Right renal pelvis (tissue), 4 donors: ENCODE measurements at places on chromosomes 2 and 18.

DNA sequence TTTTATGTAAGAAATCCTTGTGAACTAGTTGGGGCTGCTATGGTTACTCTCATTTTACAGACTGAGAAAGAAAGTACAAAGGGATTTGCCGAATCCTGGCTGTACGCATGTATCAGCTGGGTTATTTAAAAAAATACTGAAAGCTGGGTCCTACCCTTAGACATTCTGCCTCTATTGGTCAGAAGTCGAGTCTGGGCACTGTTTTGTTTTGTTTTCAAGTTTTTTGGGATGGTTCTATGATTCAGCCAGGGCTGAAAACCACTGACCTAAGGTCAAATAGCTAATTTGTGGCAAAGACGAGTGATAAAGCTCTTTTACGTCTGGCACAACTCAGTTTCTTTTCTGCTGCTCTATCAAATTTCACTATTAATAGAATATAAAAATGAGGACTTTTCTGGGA lies 5.9 kb upstream of the SLC8A1 start:
- no peak for DNase-seq

DNA sequence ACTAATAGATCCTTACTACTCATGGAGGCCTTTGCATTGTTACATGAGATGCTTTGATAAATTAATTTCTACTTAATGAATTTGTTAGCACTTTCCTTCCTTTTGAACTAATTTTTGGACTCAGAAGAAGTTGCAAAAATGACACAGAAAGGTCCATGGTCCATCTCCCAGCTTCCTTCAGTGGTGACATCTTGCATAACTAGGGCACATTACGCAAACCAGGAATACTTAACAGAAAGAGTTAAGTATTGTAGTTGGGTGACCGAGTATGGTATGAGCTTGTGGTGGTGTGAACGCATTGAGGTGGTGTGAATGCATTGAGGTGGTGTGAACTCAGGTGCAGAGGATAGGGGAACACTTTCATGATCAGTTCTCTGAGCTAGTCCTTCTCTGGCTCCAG lies 151.1 kb upstream of the TWIST2 start:
- DNase-seq: no peak

- DNase-seq: no peak
These were observed 3.6 kb upstream of the ARL4C start for GRCh38 chr2:234500394-234501006.

DNA sequence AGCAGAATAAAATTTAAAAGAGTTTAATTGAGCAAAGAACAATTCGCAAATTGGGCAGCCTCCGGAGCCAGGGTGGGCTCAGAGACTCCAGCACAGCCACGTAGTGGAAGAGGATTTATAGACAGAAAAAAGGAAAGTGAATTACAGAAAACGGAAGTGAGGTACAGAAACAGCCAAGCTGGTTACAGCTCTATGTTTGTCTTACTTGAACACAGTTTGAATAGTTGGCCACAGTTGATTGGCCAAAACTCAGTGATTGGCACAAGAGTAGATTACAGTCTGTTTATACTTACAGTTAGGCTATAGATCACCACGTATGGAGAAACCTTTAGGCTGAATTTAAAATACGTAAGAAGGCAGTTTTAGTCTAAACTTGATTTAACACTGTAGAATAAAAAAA lies 78.8 kb upstream of the NEDD4L start:
- DNase-seq: no peak

- DNase-seq: no peak
These were observed 10.9 kb downstream of the CIB4 start for GRCh38 chr2:26630235-26630634.

DNA sequence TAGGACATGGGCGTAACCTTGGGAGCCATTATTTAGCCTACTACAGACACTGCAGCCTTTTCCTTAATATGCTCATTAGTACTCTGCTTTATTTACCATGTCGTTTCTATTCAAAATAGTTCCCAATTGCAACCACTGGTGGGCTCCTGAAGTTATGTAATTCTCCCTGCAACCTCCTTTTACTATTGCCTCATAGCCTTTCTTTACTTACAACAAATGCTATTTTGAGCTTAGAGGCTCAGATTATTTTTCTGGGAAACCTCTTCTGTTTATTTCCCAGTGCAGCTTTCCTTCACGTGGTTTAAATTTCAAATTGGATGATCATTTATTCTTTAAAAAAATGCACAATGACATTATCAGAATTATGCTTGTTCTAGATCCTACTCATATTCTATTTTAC lies 492.3 kb upstream of the TMEFF2 start:
- no peak for DNase-seq

- DNase-seq: no peak
These were observed 292.3 kb upstream of the CHAC2 start for GRCh38 chr2:53475321-53475720.

DNA sequence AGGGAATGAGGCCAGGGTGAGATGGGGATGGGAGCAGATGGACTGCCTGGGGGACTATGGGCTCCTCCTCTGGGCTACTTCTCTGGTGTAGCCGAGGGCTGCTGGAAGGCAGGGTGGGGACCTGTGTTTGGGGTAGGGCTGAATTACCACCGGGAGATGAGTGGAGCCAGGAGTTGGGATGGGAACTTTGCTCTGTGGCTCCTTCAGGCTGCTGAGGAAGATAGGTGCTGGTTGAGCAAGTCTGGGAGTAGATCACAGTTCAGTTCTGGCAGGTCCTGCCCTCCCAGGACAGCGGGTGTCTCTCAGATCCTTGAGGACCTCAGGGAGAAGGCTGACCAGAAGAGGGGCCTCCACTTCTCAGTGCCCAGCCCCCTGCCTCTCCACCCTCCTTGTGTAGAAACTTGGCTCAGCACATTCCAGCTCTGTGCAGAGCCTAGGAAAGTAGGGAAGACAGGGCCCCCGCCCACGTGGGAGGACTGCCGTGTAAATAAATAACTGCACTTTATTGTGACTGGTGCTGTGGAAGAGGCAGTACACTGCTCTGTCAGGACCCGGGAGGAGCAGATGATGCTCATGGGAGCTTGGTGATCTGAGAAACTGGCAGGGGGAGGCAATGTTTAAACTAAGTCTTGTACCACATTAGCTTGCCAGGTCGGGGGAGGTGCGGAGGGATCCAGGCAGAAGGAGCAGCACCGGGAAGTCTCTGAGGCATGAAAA lies 15.3 kb downstream of the TET3 start:
- DNase-seq: peak; percentile 54

GRCh38 chr2:149819356-149819957 lies 231.9 kb upstream of the MMADHC start:
- no peak for DNase-seq

GRCh38 chr2:100006516-100006915 lies 135.9 kb downstream of the AFF3 start:
- DNase-seq: no peak

DNA sequence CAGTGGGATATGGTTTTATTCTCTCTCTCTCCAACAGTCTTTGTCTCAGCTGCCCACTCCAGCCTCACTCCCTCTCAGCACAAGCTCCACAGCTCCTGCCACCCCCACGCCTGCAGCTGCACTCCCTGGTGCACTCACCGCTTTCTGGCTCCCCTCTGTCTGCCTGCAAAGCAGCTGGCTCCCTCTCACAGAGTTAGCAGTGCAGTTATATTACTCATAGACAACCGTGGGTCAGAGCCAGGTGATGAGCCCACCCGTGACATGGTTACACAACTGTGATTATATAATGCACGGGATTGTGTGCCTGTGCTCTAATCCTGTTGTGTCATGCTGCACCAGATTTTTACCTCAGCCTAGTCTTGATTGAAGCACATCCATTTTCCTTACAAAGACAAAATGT lies 276.9 kb upstream of the CHAC2 start:
- no peak for DNase-seq

DNA sequence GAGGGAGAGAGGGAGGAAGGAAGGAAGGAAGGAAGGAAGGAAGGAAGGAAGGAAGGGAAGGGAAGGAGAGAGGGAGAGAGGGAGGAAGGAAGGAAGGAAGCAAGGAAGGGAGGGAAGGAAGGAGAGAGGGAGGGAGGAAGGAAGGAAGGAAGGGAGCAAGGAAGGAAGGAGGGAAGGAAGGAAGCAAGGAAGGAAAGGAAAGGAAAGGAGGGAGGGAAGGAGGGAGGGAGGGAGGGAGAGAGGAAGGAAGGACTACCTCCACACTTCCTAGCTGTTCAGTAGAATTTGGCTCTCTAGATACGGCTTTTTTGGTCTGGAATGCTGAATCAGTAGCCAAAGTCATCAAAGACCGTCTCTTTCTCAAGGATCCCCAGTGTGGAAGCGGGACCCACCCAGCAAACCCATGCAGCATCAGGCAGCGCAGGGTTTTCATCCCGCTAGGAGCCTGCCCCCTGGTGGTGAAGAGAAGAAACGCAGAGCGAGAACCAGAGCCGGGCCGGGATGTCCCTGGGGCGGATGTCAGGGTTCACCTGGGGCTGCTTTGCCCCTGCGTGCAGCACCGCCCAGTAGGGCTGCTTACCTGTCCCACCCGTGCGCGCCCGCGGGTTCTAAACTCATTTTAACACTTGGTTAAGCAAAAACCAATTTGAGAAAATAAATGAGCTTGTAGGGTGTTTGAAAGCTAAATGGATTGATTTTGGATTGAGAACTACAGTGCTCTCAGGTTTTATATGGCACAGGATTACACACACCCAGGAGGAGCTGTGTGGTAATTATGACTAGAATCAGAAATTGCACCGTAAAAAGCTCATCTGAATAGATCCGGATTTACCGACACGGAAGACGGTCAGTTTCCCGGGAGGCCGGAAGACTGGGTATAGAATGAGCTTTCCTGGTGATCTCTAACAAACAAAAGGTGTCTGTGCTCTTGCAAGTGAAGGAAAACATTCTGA lies 48.1 kb upstream of the ARL4C start:
- DNase-seq: peak; percentile 47

GRCh38 chr2:23526835-23527790 lies 142.1 kb downstream of the KLHL29 start:
- DNase-seq: no peak

DNA sequence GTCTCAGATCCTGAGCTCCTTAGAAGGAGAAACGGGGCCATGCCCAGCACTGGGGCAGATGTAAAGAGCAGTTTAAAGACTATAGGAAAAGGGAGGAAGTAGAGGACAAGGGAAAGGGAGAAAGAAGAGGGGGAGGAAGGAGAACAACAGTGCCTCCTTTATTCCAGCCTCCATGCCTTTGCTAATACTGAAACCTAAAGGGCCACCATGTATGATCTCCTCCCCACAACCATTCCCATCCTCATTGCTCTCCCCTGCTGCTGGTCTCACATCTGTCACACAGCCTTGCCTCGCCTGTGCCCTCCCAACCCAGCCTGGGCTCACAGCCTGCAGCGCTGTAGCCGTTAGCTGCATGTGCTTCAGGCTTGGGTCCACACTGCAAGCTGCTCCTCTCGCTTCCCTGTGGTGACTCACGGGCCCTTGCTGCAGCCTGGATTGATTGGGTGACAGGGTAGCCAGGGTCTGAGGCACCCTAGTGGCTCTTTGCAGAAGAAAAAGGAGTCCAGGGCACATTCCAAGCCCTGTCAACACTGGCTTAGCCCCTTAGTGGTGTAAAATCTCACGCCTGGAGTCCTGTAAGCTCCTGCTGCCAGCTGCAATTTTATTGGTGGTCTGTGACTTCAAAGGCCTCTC lies 281.9 kb downstream of the SRBD1 start:
- DNase-seq: no peak

GRCh38 chr2:158217593-158217992 lies 115.9 kb downstream of the UPP2 start:
- no peak for DNase-seq

DNA sequence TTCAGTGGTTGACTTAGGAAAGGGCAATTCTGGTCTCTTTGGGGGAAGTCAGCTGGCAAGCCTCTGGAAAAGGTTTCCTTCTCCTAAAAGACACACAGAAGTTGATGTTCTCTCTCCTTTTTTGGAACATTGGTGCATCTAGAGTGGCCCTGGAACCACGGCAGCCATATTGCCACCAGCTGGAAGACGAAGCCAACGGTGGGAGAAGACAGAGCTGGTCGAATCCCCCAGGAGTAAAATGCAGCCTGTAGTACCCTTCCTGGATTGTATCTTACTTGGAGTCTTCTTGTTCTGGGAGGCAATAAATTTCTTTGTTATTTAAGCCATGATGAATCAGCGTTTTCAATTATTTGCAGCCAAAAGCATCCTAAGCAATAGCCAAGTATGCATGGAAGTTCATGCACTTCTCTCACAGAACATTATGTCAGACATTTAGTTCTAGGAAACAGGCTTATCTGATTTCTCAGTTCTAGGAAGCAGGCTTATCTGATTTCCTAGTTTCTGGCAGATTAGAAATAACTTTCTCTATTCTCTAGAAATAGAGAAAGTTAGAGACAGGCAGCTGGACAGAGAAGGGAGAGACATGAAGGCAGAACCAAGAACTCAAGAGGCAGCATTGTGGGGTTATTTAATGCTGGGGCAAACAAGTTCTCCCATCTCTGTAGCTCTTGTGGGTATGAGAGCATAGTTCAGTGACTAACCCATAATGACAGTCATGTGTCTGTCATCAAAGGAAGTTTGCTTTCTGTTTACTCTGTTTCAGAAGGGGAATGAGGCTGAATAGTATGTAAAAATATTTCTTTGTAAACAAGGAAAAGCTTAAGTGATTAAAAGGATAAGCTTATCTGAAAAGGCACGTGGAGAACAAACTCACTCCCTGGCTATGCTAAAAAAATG lies 40.5 kb upstream of the NABP1 start:
- no peak for DNase-seq

- no peak for DNase-seq
These were observed 90.4 kb upstream of the EML6 start for GRCh38 chr2:54632733-54633692.

- no peak for DNase-seq
These were observed 18.4 kb upstream of the PIEZO2 start for GRCh38 chr18:11167778-11168177.

DNA sequence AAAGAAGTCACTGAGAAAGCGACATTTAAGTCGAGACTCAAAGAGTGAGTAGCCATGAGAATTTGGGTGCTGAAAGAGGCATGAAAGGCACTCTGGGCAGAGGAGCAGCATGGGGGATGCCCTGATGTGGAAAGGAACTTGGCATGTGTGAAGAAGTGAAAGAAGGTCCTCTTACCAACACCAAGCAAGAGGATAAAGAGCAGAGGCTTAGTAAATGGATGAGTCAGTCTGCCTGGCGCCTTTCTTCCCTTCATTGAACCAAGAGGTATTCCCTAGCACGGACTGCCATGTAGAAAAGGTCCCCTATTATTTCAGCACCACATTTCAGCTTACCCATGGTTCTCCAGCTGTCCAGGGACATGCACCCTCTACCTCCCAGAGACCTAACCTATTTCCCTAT lies 221.1 kb upstream of the NRP2 start:
- DNase-seq: no peak

- no peak for DNase-seq
These were observed 9.0 kb downstream of the ZNF516 start for GRCh38 chr18:76486038-76486437.

GRCh38 chr18:47999801-48000248 lies 69.4 kb upstream of the SMAD2 start:
- DNase-seq: no peak

- DNase-seq: no peak
These were observed 55.4 kb downstream of the NGEF start for GRCh38 chr2:232957657-232958090.

GRCh38 chr2:144451443-144451842 lies 68.5 kb downstream of the ZEB2 start:
- no peak for DNase-seq
